ENCODE measurements at places on chromosomes 16 and 17. TPM values are rescaled to one million over a fixed set of nuclear protein-coding genes. Genes with fewer than 3 reads are reported as not detected.
A peak's percentile ranks its signal among the peaks of the same experiment; 100 is the strongest.

GRCh38 chr17:31859487-31860008 lies 504 bp upstream of the COPRS start:
- peak; percentile 7 for DNase-seq

BTBD17 gene
- total RNA-seq: not detected

NHERF2 gene
- 160 TPM for total RNA-seq

DNA sequence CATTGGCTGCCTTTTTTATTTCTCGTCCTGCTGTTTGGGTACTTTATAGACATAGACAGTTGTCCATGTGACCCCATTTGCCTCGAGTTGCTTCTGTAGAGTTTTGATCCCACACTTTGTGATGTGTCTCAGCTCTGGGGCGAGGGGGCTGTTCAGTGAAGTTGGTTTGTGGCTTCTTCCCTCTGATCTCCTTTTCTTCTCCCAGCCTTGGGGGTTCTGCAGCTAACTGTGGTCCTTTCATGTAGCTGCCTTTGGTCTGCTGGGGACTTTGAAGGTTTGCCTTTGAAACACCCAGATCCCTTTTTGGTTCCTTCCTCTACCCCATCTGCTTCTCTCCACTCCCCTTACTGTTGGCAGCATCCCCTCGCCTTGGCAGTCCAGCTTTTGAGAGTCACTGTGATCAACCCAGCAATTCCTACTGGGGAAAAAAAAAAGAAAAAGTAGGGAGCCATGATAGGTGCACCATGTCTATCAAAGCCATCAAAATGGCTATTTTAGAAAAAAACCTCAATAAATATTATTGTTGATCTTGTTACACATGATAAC lies 728.8 kb upstream of the RBFOX1 start:
- no peak for DNase-seq

CCL8 gene
- not detected for total RNA-seq

- DNase-seq: peak; percentile 26
These were observed 83.9 kb upstream of the IRX5 start for GRCh38 chr16:54846766-54847165.

PMFBP1 gene
- 1.2 TPM for total RNA-seq

DNA sequence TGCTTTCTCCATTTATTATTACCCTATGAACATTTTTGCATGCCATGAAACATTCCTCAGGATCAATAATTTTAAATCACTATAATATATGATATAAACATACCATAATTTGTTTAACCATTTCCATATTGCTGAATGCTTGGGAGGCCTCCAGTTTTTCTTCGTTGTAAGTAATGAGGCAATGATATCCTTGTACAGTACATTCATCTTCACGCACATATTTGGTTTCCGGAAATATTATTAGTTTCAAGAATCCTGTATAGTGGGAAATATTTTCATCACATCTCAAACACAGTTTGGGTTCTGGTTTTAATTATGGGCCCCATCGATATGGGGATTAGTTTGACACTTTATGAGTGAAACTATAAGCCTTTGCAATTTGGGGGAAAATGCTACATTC lies 135.4 kb downstream of the HS3ST3B1 start:
- DNase-seq: no peak

- DNase-seq: no peak
These were observed 8.8 kb upstream of the APRT start for GRCh38 chr16:88820385-88821025.

C17orf75 gene
- total RNA-seq: 17.5 TPM

DNA sequence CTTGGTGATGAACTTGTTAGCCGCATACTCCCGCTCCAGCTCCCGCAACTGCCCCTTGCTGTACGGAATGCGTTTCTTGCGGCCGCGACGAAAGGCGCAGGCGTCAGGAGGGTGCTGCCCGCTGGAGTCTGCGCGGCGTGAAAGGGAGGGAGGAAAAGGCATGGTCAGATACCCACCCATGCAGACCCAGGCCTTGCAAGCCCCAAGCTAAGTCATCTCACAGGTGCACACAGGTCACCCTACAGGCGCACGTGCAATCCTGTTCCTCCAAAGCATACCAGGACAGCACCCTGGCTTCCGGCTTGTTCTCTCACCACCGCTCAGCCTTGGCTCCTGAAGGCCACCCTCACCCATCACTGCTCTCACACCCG lies 1.6 kb downstream of the HOXB13 start:
- peak; percentile 57 for DNase-seq

DNA sequence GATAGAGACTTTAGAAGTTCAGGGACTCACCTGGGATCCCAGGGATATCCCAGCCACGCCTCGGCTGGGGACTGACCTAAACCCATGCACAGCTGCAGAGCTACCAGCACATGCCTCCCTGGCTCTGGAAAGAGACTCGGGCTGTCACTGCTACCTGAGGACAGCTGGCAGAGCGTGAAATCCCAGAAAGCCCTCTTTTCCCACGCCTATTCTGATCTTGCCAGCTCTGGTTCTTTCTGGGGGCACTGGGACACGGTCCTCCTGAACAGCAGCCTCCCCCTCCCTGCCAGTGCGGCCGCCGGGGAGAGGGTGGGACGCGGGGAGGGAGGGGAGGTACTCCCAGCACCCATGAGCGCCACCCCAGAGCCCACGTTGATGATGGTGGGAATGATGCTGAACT lies 10.8 kb downstream of the P2RX5 start:
- DNase-seq: no peak

DNA sequence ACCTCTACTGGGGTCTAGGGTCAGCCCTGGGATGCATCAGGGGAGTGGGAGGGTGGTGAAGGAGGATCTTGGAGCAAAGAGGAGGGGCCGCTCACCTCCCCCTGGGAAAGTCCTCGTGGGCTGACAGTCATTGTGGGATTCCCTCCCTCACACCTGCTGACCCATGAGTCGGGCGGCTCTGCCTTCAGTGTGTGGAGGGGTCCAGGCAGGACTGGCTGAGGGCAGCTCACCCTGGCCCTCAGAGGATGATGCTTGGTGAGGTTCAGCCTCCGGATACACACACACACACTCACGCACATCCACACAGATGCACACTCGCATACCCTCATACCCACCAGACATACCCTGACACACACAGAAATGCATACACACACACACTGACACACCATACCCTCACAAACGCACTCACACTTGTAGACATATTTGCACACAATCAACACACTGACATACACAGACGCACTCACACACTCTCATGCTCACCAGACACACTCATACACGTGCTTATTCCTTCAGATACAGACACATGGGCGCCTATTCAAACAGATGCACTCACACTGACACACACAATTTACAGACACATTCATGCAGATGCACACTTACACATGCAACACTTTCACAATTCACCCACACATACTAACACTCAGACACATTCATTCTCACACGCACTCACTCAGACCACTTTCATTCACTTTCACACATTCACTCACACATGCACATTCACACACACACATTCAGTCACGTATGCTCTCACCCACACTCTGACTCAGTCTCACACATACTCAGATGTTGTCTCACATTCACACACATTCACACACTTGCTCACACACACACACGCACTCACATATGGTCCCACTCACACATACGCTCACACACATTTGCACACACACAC lies 105.1 kb upstream of the RPL38 start:
- DNase-seq: no peak

GRCh38 chr16:58882292-58882691 lies 148.2 kb upstream of the GOT2 start:
- no peak for DNase-seq

GRCh38 chr16:85612801-85613603 lies at the start of gene GSE1:
GSE1 (plus strand) TSS chr16:85613322; CDS start chr16:85613392, 70 bp downstream.
- peak; percentile 92 for DNase-seq

GRCh38 chr16:67969254-67970039 lies 1.0 kb upstream of the SLC12A4 start:
- DNase-seq: no peak

- no peak for DNase-seq
These were observed 30.3 kb upstream of the MRC2 start for GRCh38 chr17:62597150-62597549.

NAGPA gene
- 42.9 TPM for total RNA-seq

DNA sequence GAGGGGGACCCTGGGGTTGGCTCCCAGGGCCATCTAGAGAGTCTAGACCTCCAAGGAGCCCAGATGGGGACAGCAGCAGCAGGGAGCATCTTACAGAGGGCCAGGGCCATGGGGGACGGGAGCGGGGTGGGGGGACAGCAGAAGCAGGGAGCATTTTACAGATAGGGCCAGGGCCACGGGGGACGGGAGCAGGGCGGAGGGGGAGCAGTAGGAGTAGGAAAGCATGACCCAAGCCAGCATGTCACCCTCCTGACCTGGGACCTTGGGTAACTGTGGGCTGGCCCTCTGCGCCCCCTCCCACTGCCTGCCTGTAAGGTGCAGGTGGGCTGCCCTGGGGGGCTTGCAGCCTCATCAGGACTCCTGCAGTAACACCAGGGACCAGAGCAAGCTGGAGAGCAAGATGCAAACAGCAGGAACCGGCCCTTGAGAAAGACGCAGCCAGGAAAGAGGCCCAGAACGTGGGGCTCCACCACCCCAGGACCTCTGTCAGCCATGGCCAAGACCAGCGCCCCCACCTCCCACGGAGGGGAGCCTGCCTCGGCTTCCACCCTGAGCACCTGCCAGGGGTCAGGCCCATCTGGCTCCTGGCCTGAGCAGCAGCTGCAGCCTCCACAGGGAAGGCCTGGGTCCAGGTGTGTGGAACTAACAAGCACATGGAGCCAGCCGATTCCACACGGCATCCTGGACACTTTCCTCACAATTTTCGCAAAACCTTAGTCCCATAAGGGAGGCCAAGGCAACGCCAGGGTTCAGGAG lies 2.4 kb downstream of the ZNF598 start:
- no peak for DNase-seq

DNA sequence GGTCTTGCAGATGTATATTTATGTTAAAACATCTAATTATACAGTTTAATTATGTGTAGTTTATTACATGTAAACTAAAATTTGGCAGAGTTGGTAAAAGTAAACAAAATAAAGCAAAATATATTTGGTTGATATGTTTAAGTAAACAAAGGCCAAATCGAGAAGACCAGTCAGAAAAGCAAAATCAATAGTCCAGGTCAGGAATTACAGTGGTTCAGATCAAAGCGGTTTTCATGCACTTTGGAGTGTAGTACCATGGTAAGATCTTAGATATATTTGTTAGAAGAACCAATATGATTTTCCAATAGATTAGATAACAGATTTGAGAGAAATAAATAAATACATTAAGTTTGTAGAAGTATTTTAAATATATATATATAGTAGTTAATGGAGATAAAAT lies 1421.6 kb upstream of the CDH8 start:
- no peak for DNase-seq

ANKFY1 gene
- total RNA-seq: 18.5 TPM

- no peak for DNase-seq
These were observed 14.1 kb downstream of the TBX2 start for GRCh38 chr17:61413661-61414126.

DNA sequence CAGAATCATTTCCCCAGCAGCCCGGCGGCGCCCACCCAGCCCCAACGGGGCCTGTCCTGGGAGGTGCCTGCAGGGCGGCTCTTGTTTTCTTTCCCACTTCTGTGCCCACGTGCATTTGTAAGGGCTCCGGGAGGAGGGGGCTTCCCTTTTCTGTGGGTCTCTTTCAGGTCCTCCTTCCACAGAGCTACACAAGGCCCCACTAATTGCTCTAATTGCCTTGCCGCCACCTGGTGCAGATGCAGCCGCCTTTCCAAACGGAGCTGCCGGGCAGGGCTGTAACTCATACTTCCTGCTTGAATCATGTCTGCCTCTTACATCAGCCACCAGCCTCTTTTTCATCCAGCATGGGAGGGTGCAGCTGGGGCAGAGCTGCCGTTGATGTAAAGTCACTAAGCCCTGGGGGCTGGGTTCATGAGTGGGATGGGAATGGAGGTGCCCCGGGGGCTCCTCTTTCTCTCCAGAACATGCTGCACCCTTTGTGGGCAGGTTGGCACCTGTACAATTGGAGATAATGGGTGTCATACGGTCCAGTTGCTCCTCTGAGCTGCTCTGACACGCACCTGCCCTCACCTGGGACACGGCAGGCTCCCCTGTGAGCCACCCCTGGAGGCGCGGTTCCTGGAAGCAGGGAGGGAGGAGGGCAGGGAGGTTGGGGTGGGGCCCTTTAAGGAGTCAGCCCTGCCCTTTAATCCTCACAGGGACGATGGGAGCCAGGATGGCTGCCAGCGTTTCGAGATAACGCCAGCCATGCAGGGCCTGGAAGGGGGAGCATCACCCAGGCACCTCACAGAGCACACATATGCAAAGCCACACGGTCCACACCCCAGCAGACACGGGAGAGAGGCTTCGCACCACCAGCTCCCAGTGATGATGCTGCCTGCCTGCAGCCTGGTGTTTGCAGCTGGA lies 41.1 kb upstream of the KLHDC4 start:
- peak; percentile 68 for DNase-seq

EFNB3 gene
- 7.7 TPM for total RNA-seq

DNA sequence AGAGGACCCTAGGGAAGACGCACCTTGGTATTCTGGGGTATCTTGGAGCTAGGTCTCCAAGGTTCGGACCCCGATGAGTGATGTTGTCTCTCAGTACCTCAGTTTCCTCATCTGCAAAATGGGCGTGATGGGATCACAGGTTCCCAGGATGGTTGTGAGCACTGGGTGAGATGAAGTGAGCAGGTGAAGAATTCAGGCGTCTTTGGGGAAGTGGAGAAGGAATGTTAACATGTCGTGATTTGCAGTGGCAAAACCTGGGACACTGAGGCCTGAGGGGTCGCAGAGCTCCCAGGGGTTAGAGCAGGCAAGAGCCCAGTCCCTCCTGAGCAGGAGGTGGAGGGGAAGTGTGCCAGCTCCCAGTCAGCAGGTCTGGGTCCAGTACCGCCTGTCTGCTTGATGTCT lies 215.1 kb upstream of the GSE1 start:
- no peak for DNase-seq

DNA sequence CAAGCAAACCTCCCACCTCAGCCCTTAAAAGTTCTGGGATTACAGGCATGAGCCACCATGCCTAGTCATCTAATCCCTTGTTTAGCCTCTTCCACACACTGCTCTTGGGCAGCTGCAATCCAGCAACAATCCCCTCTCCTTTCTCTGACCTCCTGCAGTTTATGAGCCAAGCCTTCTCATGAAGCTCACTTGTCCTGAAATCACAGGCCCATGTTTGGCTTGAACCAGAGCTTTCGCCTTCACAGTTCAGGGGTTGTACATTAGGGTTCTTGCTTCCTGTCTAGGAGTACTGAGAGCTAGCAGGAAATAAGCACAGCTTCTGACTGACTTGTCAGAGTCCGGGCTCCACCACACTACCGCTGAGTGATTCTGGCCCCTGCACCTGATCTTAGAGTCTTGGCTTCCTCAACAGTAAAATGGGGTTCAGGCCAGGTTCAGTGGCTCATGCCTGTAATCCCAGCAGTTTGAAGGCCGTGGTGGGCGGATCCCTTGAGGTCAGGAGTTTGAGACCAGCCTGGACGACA lies 16.3 kb downstream of the ERAL1 start:
- no peak for DNase-seq

EVI2B gene
- total RNA-seq: 0.11 TPM

All from PC-3 (cell line).